Femur (tissue), 1 donor: ENCODE measurements at places on chromosomes 11 and 22.
A peak's percentile ranks its signal among the peaks of the same experiment; 100 is the strongest.

GRCh38 chr11:17861036-17861755, 126.6 kb downstream of the KCNC1 start:
- no peak for DNase-seq

GRCh38 chr22:46777609-46777970, 15.1 kb downstream of the TBC1D22A start:
- DNase-seq: peak; percentile 59

- DNase-seq: no peak
Measured at GRCh38 chr11:44709281-44709562, 17.5 kb upstream of the TSPAN18 start.

GRCh38 chr11:34274712-34275398, 83.0 kb downstream of the ABTB2 start:
- peak; percentile 91 for DNase-seq

- no peak for DNase-seq
Measured at GRCh38 chr11:35285471-35285870, 133.9 kb downstream of the SLC1A2 start.

- DNase-seq: peak; percentile 18
Measured at GRCh38 chr11:44622721-44623258, 57.3 kb downstream of the CD82 start.

GRCh38 chr22:22824340-22825212, 63.0 kb upstream of the IGLL5 start:
- no peak for DNase-seq

- no peak for DNase-seq
Measured at GRCh38 chr22:17140826-17141766, 18.0 kb downstream of the HDHD5 start.

DNA sequence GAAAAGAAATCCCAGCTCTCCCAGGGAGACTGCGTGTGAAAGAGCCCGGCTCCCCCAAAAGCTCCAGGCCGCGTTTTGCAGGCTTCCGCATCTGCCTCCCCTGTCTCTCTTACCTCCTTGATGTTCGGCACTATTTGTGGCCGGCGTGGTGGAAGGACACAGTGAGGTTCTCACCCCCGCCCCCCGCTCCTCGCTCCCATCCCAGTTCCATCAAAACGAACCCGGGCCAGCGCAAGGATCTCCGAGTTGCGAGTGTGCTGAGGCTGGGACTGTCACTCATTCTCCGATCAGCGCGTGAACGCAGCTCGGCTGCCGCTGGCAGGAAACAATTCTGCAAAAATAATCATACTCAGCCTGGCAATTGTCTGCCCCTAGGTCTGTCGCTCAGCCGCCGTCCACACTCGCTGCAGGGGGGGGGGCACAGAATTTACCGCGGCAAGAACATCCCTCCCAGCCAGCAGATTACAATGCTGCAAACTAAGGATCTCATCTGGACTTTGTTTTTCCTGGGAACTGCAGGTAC, at the start of gene NCAM1:
TSS of gene NCAM1 (plus strand) at position 275 of the 523 bp plus-strand sequence.
- peak; percentile 94 for DNase-seq

GRCh38 chr11:72712841-72713240, 38.6 kb upstream of the PDE2A start:
- DNase-seq: no peak
